Right lung (tissue), 10 donors: ENCODE measurements at places on chromosomes 2 and 18.

GRCh38 chr2:184765112-184765895 lies 167.0 kb downstream of the ZNF804A start:
- DNase-seq: no peak

GRCh38 chr2:176507786-176508185 lies 238.5 kb downstream of the MTX2 start:
- DNase-seq: no peak

DNA sequence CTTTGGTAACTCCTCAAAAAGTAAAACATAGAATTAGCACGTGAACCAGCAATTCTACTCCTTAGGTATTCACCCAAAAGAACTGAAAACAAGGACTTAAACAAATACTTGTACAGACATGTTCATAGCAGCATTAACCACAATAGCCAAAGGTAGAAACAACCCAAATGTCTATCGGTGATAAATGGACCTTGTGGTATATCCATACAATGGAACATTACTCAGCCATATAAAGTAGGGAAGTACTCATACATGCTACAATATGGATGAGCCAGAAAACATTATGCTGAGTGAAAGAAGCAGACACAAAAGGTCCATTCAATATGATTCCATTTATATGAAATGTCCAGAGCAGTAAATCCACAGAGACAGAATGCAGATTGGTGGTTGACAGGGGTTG lies 182.8 kb downstream of the DNER start:
- DNase-seq: no peak

GRCh38 chr2:205827809-205828365 lies 145.6 kb downstream of the NRP2 start:
- no peak for DNase-seq

DNA sequence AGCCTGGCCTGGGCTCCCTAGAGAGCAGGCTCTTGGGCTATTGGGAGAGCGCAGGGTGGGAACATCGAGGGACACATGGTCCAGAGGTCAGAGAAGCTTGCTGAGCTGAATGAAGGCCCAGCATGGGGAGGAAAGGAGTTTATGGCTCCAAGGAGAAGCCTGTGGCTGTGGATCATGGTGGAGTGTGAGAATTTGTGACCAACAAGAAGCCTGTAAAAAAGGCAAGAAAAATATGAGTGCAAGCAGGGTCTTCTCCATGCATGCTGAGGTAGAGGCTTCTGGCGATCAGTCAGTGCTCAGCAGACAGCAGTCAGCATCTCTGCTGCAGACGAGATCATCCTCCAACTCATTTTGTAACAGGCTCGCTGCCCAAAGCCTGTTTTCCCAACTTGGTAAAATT lies 1.3 kb upstream of the SCYGR3 start:
- DNase-seq: no peak

DNA sequence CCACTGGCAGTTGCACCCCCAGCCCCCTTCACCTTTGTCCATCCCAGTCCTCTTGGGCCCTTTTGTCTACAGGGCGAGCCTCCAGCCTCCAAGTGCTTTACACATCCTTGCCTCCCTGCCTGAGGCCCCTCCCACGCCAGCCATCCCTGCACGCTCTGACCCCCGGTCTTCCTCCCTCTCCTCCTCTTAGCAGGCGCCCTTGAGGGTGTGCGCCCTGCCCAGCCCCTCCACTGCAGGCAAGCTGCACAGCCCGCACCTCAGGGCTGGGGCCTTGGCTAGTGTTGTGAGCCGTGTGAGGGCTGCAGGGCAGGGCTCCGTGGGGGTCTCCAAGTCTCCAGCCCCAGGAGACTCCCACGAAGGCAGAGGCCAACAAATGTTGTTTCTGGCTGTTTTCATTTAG lies 6.9 kb downstream of the BOK start:
- DNase-seq: no peak

GRCh38 chr2:24016376-24016761 lies 6.5 kb downstream of the MFSD2B start:
- DNase-seq: no peak

DNA sequence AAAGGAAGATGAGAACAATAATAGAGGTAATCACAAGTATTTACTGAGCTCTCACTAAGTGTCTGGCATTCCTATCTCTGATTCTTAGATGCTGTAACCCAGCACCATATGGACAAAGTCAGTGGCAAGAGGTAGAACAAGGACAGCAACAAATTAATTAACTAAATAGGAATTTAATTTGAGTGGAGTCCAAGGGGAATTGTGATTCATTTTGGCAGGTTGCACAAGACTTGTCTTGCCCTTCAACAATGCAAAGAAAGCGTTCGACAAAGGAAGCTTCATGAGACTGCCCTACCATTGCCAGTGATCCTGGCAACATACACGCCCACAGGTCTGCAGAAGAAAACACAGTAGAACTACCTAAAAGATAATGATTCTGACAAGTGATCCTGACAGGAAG lies 221.6 kb downstream of the RBM43 start:
- no peak for DNase-seq

GRCh38 chr2:9097239-9097638 lies 93.8 kb upstream of the MBOAT2 start:
- DNase-seq: no peak

- DNase-seq: no peak
Measured at GRCh38 chr2:171965661-171966060, 34.1 kb upstream of the METAP1D start.

DNA sequence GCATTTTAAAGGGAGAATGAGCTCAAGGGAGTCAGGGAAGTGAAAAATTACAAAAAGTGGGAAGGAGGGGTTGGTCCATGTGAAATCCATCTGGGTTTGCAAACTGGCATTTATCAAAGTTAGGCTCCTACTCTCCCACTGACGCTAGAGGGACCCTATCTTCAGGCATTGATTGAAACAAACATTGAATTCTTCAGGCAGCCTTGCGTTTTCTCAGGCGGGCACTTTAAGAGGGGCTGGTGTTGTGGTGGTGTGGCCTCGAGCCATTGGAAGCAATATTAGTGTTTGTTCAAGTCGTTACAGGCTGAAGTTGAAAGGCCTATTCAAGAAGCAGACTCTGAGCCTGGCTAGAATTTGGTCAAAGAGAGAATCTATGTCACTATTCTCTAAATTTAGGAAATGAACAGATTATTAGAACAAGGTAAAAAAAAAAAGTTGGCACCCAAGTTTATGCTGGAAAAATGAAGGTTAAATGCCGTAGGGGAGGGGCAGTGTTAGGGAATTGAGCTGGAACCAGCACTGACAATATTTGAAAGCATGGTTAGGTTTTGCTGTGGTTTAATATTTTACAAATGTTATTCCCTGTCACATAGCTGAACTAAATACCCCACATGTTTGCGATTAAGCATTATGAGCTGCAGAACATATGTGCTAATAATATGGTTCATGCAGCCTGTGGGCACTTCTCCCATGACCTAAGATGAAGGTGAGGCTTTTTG lies 36.8 kb downstream of the STON1 start:
- peak; percentile 14 for DNase-seq

- no peak for DNase-seq
Measured at GRCh38 chr2:2332381-2332780, 1.3 kb upstream of the MYT1L start.

GRCh38 chr2:4527416-4527815 lies 824.0 kb downstream of the DCDC2C start:
- DNase-seq: no peak

DNA sequence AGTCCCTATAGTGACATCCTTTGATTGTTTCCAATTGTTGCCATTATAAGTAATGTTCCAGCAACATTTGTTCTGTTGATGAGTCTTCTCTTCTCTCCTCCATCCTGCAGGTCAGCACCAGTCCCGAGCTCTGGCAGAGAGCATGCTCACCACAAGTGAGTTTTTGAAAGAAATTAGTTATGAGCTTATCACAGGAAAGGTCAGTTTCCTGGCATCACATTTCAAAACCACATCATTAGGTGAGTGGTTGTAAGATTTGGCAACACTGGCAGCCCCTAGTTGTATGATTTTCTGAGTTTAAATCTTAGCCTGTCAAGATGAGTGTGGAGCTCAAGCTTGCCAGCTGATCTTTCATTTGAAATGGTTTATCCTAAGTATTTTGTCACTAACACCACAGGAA lies 149.6 kb downstream of the ESCO1 start:
- DNase-seq: no peak

DNA sequence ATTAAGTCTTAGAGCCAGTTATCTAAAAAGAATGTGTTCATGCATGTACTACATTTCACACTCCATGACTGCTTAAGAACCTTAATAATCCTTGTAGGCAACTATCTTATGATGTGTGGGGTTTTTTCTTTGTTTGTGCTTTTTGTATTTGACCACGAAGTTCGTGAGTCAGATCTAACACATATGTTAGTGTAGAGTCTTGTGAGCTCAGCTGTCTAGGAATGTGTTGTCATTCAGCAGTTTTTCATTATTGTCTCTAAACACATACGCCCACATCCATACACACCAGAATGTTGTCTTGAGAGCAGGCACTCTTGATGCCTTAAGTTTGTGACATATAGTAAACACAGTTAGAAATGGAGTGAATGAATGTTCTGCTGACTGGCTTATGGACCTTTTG lies 38.4 kb downstream of the CAB39 start:
- DNase-seq: no peak

- DNase-seq: no peak
Measured at GRCh38 chr2:229627728-229628127, 86.6 kb downstream of the DNER start.

GRCh38 chr2:2503864-2504418 lies 172.9 kb upstream of the MYT1L start:
- DNase-seq: no peak

DNA sequence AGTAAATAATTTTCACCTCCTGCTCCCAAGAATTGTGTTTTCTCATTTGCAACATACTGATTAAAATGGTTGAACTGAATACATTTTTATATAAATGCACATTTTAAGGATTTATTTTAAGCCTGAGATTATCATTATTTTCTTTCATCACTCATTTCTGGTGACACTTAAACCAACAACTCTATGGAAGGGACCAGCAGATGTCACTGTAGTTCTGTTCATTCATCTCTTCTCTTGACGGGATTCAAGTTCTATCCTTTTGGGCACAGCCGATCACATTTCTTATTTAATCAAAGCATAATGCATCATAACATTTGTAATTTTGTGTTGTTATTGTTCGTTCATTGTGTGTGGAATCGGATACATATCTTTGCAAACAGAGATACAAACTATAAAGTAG lies 417.9 kb downstream of the HRH4 start:
- peak; percentile 41 for DNase-seq

GRCh38 chr2:107735201-107735600 lies 91.5 kb upstream of the RGPD4 start:
- no peak for DNase-seq

- no peak for DNase-seq
Measured at GRCh38 chr2:107545066-107545465, 281.6 kb upstream of the RGPD4 start.

DNA sequence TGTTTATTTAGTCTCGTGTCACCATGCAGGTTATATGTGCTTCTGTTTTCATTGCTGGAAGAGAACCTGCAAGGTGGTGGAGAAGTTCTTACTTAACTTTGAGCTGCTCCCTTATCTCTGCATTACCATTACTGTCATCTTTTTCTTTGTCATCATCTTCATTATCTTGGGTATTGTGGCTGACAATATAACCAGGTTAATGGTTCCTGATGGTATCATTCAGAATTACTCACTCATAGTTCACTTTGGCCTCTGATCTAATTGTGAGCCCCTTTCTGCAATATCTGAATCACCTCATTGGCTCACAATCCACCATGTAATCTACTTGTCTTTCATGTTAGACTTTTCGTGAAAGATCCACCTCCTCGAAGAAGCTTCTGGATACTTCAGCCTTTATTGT lies 5.0 kb downstream of the CD28 start:
- no peak for DNase-seq

DNA sequence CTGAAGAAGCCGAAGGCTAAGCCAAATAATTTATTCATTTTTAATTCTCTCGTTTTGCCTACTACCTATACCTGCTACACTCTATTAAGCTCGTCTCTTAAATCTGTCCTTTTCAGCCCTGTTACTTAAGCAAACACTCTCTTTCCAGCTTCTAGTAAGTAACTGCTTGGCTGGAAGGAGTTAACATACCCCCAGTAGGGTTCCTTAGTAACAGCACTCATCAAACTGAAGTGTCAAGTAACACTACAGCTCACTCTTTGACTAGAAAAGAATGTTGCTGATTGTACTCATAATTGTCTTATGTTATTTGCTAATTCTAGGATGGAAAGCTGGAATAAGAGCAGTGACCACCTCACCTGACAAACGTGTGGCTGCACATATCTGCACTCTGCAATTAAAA lies 120.0 kb upstream of the SCN7A start:
- no peak for DNase-seq

DNA sequence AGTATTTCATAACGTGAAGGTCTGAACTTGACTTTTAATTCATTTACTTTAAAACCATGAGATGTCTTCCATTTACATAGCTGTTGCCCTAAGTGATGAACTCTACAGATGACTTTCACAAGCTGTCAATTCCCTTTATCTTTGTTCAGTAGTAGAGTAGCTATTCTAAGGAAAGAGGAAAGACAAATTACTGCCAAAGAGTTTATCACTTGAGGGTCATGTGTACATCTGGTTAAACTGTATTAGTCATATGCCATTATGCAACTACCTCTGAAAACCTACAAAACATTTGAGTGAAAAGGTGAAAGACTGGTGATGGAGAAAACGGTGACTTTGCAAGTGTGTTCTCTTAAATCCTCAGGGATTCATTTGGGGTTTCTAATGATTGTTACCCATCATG lies 763.9 kb downstream of the TMEM182 start:
- no peak for DNase-seq

DNA sequence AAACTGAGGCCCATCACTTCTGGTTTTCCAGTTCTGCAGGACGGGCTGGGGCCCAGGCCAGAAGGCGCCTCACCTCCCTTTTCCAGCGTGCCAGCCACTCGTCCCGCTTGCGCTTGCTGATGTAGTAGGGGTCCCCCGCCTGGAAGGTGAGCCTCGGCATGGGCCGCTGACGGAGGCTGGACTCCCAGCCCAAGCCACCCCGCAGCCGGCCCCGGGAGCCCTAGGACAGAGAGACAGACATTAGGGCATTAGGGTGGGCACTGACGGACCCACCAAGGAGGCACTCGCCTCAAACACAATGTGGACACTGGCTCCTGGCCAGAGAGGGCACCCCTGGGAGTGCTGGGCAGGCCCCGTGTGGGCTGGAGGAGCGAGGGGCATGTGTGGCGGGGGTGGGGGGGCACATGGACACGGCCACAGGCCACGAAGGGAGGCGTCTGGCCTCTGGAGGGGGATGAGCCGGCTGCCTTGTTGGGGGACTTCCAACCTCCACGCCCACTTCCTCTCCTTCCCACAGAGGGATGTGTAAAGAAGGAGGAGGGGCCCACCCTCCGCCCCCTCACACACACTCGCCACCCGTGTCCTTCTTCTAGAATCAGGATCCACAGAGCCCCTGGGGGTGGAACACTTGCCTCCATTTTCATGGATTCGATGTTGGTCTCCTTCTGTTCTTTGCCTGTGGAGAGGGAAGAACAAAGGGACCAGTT lies 66.7 kb downstream of the DNMT3A start:
- DNase-seq: no peak

GRCh38 chr18:46414863-46415262 lies 242.2 kb downstream of the LOXHD1 start:
- no peak for DNase-seq
